ENCODE measurements at places on chromosomes 1 and 21. TPM values are rescaled to one million over a fixed set of nuclear protein-coding genes. Genes with fewer than 3 reads are reported as not detected.
A peak's percentile ranks its signal among the peaks of the same experiment; 100 is the strongest.

The CCDC27 gene
- total RNA-seq, result not detected

GRCh38 chr1:223780949-223781348 lies 64.8 kb downstream of the TP53BP2 start:
- DNase-seq, result no peak

- no peak for DNase-seq
These were observed 4.3 kb upstream of the SH2D1B start for GRCh38 chr1:162416215-162416614.

DNA sequence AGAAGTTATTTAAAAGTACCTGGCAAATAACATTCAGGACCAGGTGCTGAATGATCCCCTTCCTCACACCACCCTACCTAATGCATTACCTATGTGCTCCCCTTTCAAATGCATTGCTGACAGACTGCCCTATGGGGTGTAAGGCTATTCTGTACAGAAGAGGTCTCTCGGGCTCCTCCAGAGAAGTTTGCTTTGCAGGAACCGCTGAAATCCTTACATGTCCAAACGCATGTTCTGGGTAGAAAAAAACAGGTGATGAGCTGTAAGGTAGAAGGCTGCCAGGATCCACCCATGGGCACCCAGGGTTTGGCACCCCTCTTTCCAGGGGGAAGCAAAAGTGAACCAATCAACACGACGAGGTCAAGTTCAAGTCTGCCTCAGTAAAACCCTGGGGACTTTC lies 58.3 kb upstream of the TARBP1 start:
- peak; percentile 18 for DNase-seq

DNA sequence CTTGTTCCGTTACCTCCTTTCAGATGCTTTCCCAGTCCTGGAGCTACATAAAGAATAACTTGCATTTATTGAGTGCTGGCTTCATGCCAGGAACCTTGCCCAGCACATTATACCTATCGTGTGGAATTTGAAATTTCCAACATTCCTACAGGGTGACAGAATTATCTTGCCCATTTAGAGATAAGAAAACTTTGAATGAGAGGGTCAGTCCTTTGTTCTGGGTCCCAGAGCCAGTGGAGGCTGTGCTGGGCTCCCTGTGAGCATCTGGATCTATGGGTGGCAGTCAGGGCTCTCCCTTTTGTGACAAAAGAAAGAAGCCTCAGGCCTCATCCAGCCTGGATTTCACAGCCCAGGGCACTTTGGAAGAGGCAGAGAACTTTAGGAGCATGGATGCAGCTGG lies 3.2 kb downstream of the GSTM4 start:
- DNase-seq, result no peak

- no peak for DNase-seq
These were observed 89.2 kb upstream of the SELENON start for GRCh38 chr1:25710583-25711347.

The SHISAL2A gene
- not detected for total RNA-seq

- DNase-seq, result no peak
These were observed 148.6 kb upstream of the KRTAP19-8 start for GRCh38 chr21:31186916-31187315.

All from chondrocyte (in vitro differentiated cells).